ENCODE measurements at places on chromosomes 16 and 17.

GRCh38 chr16:85620374-85620773 lies 7.3 kb downstream of the GSE1 start:
- H3K27ac ChIP-seq: no peak overlapping the region
- peaks cover 26% of the 10 kb centered on the region for H3K4me1 ChIP-seq
- no peaks in the 10 kb centered on the region for H3K36me3 ChIP-seq

DNA sequence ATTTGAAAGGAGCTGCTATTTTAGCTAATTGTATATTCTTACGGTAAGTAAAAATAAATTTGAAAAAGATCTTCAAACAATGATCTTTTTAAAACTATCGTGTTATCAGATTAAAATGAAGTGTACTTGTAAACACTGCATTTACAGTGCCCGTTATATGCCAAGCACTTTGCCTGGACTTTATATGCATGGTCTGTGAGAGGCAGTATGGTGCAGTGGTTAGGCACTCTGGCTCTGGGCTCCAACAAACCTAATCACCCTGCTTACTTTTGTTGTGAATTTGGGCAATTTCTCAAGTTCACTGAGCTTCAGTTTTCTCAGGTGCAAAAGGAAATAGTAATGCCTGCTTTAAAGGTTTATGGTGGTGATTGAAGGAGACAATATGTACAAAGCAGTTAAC lies 1.4 kb downstream of the PMP22 start:
- peak overlapping the region; percentile 89 for H3K27ac ChIP-seq
- no peak overlapping the region for H3K4me3 ChIP-seq
- H3K4me1 ChIP-seq: peaks cover 16% of the 10 kb centered on the region

GRCh38 chr17:43979011-43979410 lies 25.3 kb upstream of the PYY start:
- H3K4me1 ChIP-seq: no peaks in the 10 kb centered on the region
- peaks cover 22% of the 10 kb centered on the region for H3K27me3 ChIP-seq
- no peak overlapping the region for H3K27ac ChIP-seq
- no peaks in the 10 kb centered on the region for H3K36me3 ChIP-seq
- H3K4me3 ChIP-seq: no peak overlapping the region
- no peak for DNase-seq

GRCh38 chr16:20866145-20866772 lies 33.9 kb downstream of the DCUN1D3 start:
- no peak overlapping the region for H3K4me3 ChIP-seq
- DNase-seq: no peak
- peak overlapping the region; percentile 47 for H3K27ac ChIP-seq
- peaks cover 10% of the 10 kb centered on the region for H3K36me3 ChIP-seq
- peaks cover 57% of the 10 kb centered on the region for H3K4me1 ChIP-seq
- no peaks in the 10 kb centered on the region for H3K27me3 ChIP-seq

- H3K4me3 ChIP-seq: peak overlapping the region; percentile 42
- H3K36me3 ChIP-seq: no peaks in the 10 kb centered on the region
- no peaks in the 10 kb centered on the region for H3K4me1 ChIP-seq
- no peak overlapping the region for H3K27ac ChIP-seq
- no peak for DNase-seq
- no peaks in the 10 kb centered on the region for H3K27me3 ChIP-seq
Measured at GRCh38 chr17:28598389-28598788, 436 bp downstream of the SPAG5 start.

DNA sequence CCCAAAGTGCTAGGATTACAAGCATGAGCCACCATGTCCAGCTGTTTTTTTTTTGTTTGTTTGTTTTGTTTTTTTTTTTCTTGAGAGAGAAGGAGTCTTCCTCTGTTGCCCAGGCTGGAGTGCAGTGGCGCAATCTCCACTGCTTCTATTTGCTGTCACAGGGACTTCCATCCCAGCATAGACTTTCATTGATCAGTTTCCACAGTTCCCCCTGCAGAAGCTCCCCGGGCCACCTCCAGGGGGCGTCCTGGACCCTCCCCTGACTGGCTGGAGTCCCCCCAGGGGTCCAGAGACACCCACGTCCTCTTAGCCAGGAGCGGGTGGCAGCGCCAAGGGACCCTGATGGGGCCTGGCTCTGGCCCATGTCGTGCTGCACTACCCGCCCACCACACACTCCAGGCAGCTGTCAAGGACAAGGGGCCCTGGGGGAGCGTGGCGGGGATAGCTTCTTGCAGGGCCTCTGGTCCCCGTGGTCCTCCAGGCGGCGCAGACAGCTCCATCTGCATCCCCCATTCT lies 3.1 kb upstream of the NPW start:
- H3K36me3 ChIP-seq: no peaks in the 10 kb centered on the region
- no peak overlapping the region for H3K4me3 ChIP-seq
- peaks cover 7% of the 10 kb centered on the region for H3K27me3 ChIP-seq
- H3K4me1 ChIP-seq: no peaks in the 10 kb centered on the region

GRCh38 chr17:62075308-62075815 lies 10.3 kb upstream of the MED13 start:
- no peak overlapping the region for H3K4me3 ChIP-seq
- H3K27me3 ChIP-seq: no peaks in the 10 kb centered on the region
- no peaks in the 10 kb centered on the region for H3K36me3 ChIP-seq
- DNase-seq: no peak
- no peaks in the 10 kb centered on the region for H3K4me1 ChIP-seq

DNA sequence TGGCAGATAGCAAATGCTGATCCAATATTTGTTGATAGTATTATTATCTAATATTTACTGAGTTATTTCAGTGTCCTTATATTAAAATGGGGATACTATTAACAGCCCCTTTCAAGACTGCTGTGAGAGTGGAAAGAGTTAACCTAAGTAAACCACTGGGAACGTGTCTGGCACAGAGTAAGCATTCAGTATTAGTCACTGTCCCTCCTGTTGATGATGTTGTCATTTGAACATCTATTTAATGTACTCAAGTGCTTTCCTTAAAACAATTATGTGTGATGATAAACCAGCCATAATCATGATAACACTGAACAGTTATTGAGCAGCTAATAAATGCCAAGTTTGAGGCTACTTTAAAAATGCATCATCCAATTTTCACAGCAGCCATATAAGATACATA lies 135.7 kb upstream of the XYLT1 start:
- no peaks in the 10 kb centered on the region for H3K4me1 ChIP-seq
- H3K27me3 ChIP-seq: no peaks in the 10 kb centered on the region
- DNase-seq: no peak
- H3K36me3 ChIP-seq: no peaks in the 10 kb centered on the region
- H3K4me3 ChIP-seq: no peak overlapping the region

GRCh38 chr16:89697161-89697615 lies 4.3 kb downstream of the SPATA2L start:
- H3K27ac ChIP-seq: no peak overlapping the region
- H3K36me3 ChIP-seq: peaks cover 3% of the 10 kb centered on the region
- H3K4me1 ChIP-seq: no peaks in the 10 kb centered on the region

- H3K27me3 ChIP-seq: no peaks in the 10 kb centered on the region
- H3K4me3 ChIP-seq: no peak overlapping the region
- H3K4me1 ChIP-seq: no peaks in the 10 kb centered on the region
- no peak for DNase-seq
- H3K27ac ChIP-seq: no peak overlapping the region
Measured at GRCh38 chr16:8641671-8642070, 20.2 kb downstream of the METTL22 start.

- DNase-seq: peak; percentile 75
- H3K36me3 ChIP-seq: no peaks in the 10 kb centered on the region
- no peak overlapping the region for H3K4me3 ChIP-seq
- peaks cover 10% of the 10 kb centered on the region for H3K4me1 ChIP-seq
Measured at GRCh38 chr17:74864866-74865395, 5.2 kb upstream of the GRIN2C start.

DNA sequence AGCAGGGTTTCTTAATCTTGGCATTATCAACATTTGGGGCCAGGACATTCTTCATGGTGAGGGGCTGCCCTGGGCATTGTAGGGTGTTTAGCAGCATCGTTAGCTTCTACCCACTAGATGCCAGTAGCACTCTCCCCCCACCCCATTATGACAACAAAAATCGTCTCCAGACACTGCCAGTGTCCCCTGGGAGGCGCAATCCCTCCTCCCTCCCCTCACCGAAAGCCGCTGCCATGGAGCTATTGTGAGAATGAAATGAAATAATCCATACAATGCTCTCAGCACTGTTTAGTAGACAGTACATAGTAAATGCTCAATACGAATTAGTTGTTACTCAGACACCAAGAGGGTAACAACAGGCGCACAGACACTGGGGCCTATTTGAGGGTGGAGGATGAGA lies 502.9 kb downstream of the NPIPA7 start:
- H3K27ac ChIP-seq: no peak overlapping the region
- no peak overlapping the region for H3K4me3 ChIP-seq
- no peaks in the 10 kb centered on the region for H3K4me1 ChIP-seq
- no peak for DNase-seq

- H3K36me3 ChIP-seq: no peaks in the 10 kb centered on the region
- no peak within 1 kb of the TSS for H3K27ac ChIP-seq
- no peak for DNase-seq
- no peaks in the 10 kb centered on the region for H3K4me1 ChIP-seq
- no peak within 1 kb of the TSS for H3K4me3 ChIP-seq
Measured at GRCh38 chr17:10803830-10804475, at the start of gene TMEM238L. Gene TMEM238L, minus strand, starts transcription at chr17:10804099. Its CDS starts 136 bp downstream, at chr17:10803963.

GRCh38 chr17:83143817-83144231 lies 64.4 kb downstream of the METRNL start:
- H3K27me3 ChIP-seq: no peaks in the 10 kb centered on the region
- no peak for DNase-seq
- peaks cover 12% of the 10 kb centered on the region for H3K4me1 ChIP-seq
- no peaks in the 10 kb centered on the region for H3K36me3 ChIP-seq
- no peak overlapping the region for H3K27ac ChIP-seq

DNA sequence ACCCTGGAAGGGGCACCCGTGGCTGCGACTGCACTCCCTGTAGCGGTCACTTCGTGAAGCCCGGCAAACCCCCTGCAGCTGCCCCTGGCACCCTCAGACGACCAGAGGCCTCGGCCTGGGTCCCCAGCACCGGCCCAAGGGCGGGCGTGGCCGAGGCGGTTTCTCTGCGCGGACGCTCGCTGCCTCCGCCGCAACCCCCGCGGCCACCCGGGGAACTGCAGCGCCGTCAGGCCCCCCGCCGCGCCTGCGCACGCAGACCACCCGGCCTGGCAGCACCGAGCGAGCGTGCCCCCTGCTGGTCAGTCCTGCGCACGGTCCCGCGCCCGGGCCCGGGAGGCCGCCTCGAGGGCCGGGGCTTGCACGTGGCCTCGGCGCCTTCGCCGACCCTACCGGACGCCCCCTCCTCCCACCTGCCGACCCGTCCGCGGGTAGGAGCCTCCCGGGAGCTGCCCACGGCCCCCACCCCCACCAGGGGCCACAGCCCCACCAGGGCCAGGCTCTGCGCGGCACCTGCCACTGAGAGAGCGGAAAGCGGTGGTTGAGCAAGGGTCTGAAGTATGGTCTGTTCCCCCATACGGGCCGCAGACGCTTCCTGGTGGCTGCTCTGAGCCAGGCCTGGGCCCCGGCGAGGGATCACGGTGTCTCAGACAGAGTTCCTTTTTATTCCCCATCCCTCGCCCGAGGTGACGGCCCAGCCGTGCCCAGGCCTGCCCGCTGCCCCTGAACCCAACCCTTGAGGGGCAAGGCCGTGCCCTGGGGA lies 11.5 kb upstream of the HS3ST6 start:
- DNase-seq: peak; percentile 92
- H3K27me3 ChIP-seq: peaks cover under 1% of the 10 kb centered on the region
- peak overlapping the region; percentile 47 for H3K4me3 ChIP-seq
- H3K4me1 ChIP-seq: no peaks in the 10 kb centered on the region
- H3K36me3 ChIP-seq: no peaks in the 10 kb centered on the region

GRCh38 chr17:80117491-80118401 lies 16.4 kb downstream of the GAA start:
- no peaks in the 10 kb centered on the region for H3K27me3 ChIP-seq
- no peaks in the 10 kb centered on the region for H3K4me1 ChIP-seq
- no peak for DNase-seq
- H3K36me3 ChIP-seq: no peaks in the 10 kb centered on the region

GRCh38 chr16:63301349-63301748 lies 1265.1 kb upstream of the CDH8 start:
- DNase-seq: no peak
- no peak overlapping the region for H3K4me3 ChIP-seq
- no peak overlapping the region for H3K27ac ChIP-seq

DNA sequence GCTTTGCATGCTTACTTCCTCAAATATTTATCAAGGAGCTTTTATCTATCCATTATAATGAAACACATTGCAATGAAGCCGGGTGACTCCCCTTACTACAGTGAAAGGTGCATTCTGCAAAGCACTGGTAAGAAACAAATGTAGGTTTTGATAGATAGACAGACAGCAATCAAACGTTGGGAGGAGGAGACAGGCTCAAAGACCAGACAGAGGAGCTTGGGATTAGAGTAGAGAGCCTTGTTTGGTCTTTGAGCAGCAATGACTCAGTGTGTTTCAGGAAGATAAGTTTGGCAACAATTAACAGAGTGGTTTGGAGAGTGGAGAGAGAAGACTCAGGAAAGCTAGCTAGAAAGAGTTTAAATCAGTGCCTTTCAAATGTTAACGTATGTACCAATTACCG lies 68.8 kb downstream of the ZNF18 start:
- H3K4me1 ChIP-seq: peaks cover 4% of the 10 kb centered on the region
- H3K36me3 ChIP-seq: no peaks in the 10 kb centered on the region
- DNase-seq: no peak

DNA sequence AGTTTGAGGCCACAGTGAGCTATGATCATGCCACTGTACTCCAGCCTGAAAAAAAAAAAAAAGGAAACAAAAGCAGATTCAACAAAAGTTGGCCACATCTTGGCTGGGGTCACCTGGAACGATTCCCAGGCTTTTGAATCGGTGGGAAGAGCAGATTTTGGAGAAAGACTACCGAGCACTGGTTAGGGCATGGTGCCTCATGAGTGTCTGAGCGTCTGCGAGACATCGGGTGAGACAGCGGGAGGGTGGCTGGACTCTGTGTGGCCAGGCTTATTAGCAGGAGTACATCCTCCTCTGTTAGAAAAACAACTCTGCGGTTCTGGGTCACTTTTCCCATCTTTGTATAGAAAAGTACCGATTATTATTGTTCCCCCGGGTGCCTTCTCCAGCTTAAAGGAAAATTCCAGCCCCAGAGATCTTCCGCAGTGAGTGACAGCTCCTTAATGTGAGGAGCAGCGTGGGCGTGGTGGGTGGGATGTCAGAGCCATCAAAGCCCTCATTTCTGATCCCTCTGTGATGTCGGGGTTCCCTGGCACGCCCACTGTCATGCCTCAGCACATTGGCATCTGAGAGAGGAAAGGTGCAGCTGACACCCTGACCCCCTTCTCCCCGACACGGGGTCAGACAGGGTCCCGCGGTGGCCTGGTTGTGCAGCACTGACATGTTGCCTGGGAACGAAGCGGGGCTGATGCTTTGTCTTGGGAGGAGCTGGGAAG lies 6.9 kb downstream of the RGS9 start:
- no peak overlapping the region for H3K27ac ChIP-seq
- no peak overlapping the region for H3K4me3 ChIP-seq
- no peaks in the 10 kb centered on the region for H3K4me1 ChIP-seq
- no peaks in the 10 kb centered on the region for H3K36me3 ChIP-seq
- H3K27me3 ChIP-seq: peaks cover 2% of the 10 kb centered on the region
- DNase-seq: peak; percentile 27

- no peaks in the 10 kb centered on the region for H3K36me3 ChIP-seq
- peaks cover 14% of the 10 kb centered on the region for H3K4me1 ChIP-seq
- no peak overlapping the region for H3K4me3 ChIP-seq
- no peak overlapping the region for H3K27ac ChIP-seq
- H3K27me3 ChIP-seq: no peaks in the 10 kb centered on the region
- DNase-seq: peak; percentile 86
Measured at GRCh38 chr17:7296189-7296861, 1.9 kb upstream of the YBX2 start.
